ENCODE measurements at places on chromosomes 6 and 20. TPM values are rescaled to one million over a fixed set of nuclear protein-coding genes. Genes with fewer than 3 reads are reported as not detected.

The PTK7 gene
- 29.9 TPM for total RNA-seq

The CCN6 gene
- total RNA-seq, result not detected

The DYNLT2 gene
- total RNA-seq, result 0.74 TPM

The CCN5 gene
- total RNA-seq, result not detected

The LMBRD1 gene
- 23.0 TPM for total RNA-seq

The SLC22A16 gene
- not detected for total RNA-seq

The PSMB8 gene
- total RNA-seq, result 86.4 TPM

The RHAG gene
- total RNA-seq, result not detected
